ENCODE measurements at places on chromosomes 13 and 19.

- ATAC-seq = no peak
These were observed 190.9 kb downstream of the ZNF486 start for GRCh38 chr19:20357921-20358320.

GRCh38 chr19:49863935-49864320, 3.4 kb downstream of the PNKP start:
- ATAC-seq = no peak

DNA sequence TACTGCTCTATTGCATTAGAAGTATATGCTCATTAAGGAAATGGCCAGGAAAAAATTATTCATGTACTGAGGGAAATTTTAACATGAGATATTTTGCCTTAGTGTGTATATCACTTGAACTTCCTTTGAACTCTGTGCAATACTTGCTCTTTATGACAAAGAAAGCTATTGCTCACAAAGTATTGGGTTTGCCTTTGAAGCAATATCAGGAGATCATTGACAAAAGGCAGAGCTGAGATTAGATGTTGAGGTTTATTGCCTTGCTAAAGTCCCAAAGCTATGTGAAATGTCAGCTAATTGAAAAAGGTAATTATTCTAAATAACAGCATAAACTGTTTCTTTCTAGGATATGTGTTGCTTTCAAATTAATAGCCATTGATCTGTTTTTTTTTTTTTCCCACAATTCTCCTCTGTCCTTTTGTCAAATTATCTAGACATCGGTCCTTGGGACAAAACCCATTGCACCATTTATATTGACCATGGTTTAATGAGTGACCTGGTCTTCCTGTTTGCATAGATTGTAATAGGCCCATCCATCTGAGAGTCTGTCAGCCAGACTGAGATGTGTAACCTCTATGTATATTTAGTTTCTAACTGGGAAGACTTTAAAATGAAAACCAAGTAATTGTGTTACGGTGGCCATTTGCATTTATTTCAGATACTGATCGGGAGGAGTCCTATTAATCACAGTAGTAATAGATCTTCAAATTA, 752.7 kb upstream of the GPC6 start:
- ATAC-seq = no peak

GRCh38 chr13:100364591-100364990, 224.0 kb downstream of the GGACT start:
- ATAC-seq = no peak

DNA sequence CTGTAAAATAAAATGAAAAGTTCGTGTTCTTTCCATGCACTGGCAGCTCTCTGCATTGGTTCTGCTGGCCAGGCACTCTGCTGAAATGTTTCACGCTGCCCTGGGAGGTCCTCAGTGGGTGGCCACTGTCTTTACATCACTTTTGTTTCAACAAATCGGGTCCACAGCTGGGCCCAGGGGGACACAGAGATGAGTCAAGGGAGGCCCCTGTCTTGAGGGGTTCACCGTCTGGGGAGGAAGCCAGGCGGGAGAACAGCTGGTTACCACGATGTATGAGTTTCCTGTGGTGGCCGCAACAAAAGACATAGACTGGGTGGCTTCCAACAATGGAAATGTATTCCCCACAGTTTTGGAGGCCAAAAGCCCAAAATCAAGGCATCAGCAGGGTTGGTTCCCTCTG, 5.1 kb upstream of the KLF2 start:
- ATAC-seq = no peak
